ENCODE measurements at places on chromosomes 7 and 10.

- H3K4me3 ChIP-seq, result no peak overlapping the region
- H3K27ac ChIP-seq, result no peak overlapping the region
- H3K27me3 ChIP-seq, result peaks cover 2% of the 10 kb centered on the region
- DNase-seq, result no peak
- no peaks in the 10 kb centered on the region for H3K4me1 ChIP-seq
- no peaks in the 10 kb centered on the region for H3K36me3 ChIP-seq
Observed at GRCh38 chr10:131858583-131859340, 42.0 kb upstream of the PPP2R2D start.

- H3K27ac ChIP-seq, result no peak overlapping the region
- no peaks in the 10 kb centered on the region for H3K4me1 ChIP-seq
- H3K4me3 ChIP-seq, result no peak overlapping the region
- no peaks in the 10 kb centered on the region for H3K27me3 ChIP-seq
- DNase-seq, result no peak
Observed at GRCh38 chr10:114839901-114840300, 18.3 kb downstream of the FHIP2A start.

DNA sequence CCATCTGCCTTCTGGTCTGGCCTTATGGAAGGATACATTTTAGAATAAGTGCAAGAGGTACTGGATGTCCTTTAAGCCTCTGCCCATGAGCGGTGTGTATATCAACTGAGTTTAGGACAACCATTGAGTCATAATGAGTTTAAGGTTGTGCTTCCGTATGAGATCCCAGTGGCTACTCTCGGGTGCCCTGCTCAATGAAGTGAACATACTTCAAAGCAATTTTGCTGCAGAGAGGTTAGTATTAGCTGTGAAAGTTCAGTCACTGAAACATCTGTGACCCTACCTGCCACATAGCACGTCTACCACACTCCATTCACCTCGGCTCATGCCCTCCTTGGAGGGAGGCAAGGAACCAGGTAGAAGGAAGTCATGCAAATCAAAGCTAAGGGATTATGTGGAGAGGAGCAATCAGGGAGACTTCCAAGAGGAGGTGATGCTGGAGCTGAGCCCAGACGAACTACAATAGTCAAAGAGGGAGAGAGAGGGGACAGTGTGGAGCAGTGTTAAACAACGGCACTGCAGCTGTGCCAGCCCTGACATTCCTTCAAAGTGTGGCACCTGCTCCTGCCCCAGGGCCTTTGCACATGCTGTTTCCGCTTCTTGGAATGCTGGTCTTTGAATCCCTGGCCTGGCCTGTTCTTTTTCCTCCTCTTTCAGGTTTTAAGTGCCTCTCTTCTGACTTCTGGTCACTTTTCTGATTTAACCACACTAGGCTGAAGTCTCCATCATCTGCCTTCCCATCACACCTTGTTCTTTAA lies 25.4 kb downstream of the BTBD16 start:
- no peak overlapping the region for H3K27ac ChIP-seq
- peaks cover 19% of the 10 kb centered on the region for H3K27me3 ChIP-seq

GRCh38 chr10:35495521-35496119 lies 109.5 kb upstream of the GJD4 start:
- no peak for DNase-seq
- H3K27me3 ChIP-seq, result no peaks in the 10 kb centered on the region
- H3K4me3 ChIP-seq, result no peak overlapping the region
- H3K4me1 ChIP-seq, result peaks cover 12% of the 10 kb centered on the region
- no peaks in the 10 kb centered on the region for H3K36me3 ChIP-seq

All from T-cell (primary cell).